Kasumi-1 (cell line): ENCODE measurements at places on chromosomes 6 and 20.

GRCh38 chr6:144052488-144052887 is 42.9 kb downstream of the SF3B5 start:
- DNase-seq: no peak

DNA sequence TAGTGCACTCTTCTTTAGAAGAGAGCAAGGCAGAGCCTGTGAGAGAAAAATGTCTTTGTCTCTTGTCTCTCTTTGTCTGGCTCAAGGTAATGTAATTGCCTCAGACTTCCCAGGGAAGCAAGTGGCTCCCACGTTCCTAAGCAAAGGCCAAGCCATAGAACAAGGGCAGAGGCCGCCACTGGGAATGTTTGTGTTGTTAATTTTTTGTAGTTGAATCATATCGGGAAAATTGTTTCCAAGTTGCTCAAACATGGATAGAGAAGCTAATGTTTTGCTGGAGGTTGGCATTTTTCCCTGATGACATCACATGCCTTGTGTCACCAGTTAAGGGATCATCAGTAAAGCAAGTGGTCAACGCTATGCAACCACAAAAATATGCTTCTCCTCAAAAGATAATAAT is 211.5 kb upstream of the FOXA2 start:
- DNase-seq: no peak

DNA sequence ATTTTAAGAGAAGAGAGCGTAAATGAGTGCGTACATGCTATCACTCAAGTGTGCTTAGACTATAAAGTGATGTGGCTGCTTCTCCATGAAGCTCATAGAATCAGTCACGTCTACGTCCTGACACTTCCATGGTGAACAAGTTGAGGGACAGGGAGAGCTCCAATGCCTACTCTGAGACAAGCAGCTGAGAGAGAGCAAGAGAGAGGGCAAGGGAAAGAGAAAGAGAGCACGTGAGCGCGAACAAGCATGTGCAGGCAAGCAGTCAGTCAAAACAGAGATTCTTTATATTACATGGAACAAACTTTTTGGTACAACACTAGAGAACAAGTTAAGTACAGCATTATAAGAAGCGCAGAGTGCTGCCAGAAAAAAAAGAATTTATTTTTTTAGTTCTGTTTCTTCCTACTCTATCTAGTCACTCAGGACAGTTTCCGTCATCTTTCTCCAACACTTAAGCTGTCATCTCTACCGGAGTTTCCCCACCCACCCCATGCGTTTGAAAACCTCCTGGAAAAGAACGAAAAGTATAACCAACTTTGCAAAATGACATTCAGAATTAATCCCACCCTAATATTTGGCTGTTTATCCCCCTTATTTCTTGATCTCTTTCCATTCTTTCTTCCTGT is 61.8 kb downstream of the EPB41L2 start:
- no peak for DNase-seq

DNA sequence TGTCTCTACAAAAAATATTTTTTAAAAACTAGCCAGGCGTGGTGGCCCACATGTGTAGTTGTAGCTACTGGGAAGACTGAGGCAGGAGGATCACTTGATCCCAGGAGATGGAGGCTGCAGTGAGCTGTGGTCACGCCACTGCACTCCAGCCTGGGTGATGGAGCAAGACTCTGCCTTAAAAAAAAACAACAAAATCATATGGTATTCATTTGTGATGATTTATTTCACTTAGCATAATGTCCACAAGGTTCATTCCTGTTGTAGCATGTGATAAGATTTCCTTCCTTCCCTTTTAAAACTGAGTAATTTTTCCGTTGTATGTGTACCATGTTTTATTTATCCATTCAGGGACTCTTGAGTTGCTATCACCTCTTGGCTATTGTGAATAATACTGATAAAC is 26.2 kb downstream of the TMEM170B start:
- DNase-seq: no peak

- DNase-seq: no peak
Observed at GRCh38 chr6:3363296-3364025, 93.4 kb downstream of the SLC22A23 start.

GRCh38 chr6:137882225-137882961 is 15.3 kb downstream of the TNFAIP3 start:
- DNase-seq: peak; percentile 68

DNA sequence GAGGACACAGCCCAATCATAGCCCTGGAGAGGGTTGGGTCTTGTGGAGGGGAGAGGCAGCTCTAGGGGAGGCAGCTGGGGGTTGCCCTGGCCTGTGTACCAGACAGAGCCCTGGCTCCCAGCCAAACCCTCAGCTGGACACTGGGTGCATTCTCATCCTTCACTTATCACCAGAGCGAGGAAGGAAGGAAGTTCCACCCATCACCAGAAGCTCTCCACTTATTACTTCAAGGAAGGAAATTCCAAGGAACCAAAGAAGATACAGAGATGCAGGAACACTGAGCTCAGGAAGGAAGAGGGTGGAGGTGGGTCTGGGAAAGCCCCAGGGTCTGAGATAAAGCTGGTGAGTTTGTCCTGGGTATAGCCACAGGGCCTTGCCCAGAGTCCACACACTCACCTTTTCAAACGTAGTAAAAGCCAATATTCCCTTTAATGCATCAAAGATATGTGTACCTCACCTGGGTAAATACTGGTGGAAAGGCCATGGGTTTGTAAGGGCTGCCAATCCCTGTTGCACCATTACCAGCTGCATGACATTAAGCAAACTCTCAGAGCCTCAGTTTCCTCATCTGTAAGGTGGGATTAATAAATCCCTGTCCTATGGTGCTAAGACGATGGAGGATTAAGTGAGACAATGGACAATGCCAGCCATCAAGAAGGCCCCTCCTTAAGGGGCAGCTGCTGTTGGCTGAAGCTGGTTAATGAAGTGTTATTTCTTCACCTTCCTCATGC is 109.7 kb upstream of the NAA20 start:
- no peak for DNase-seq

- DNase-seq: no peak
Observed at GRCh38 chr6:109453594-109454495, 1.7 kb downstream of the MICAL1 start.

DNA sequence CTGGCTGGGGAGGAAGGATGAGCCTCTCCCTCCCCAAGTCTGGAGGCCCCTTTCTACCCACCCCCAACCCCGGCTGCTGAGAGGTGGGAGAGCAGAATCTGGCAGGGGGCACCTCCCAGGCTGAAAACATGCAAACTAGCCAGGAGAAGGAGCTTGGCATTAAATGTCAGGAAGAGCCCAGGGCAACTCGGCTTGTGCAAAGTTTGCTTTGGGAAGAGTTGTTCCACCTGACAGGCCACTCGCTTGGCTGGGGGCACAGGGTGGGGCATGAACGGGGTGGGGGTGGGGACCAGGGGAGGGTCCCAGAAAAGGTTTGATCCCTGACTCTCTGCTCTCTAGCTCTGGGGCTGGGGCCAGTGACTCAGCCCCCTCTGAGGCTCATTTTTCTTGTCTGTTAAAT is 3.0 kb downstream of the SPDEF start:
- no peak for DNase-seq

- no peak for DNase-seq
Observed at GRCh38 chr6:107540465-107540857, 50.5 kb downstream of the SOBP start.

DNA sequence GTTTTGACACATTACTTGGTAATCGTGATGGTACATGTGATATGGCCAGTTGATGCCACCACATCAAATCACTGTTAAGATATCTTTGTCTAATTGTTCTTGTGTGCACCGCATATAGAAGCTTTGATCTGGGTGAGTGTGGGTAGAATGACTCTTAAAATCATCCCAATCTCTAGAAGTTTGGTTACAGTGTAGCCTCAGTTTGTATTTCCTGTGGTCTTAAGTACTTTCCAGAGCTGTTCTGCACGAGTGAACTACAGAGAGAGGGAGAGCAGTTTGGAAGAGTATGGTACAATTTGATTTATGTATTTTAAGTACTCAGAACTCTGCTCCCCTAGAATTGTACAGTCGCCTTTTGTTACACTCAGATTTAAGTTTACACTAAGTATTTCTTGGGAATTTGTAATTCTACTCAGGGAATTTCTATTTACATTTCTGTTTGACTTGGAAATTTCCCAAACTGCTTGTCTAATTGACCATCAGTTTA is 37.5 kb downstream of the SNX9 start:
- no peak for DNase-seq

- DNase-seq: no peak
Observed at GRCh38 chr20:16299897-16300296, 273.4 kb downstream of the KIF16B start.

DNA sequence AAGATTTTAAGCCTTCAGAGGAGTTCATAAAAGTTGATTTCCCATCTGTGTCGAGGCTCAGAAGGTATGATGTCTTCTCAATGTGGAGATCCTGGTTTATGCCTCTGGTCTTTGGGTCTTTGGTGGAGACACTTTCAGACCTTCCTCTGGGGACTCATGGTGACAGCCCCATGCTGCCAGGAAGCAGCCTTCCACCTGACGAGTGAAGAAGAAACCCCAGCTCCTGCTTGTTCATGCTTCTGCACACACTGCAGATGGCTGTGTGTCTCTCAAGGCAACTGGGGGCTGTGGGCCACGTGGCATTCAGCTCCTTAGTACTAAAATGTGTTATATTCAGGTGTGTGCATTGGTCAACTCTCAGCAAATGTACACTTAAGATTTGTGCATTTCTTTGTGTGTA is 4.9 kb upstream of the SCP2D1 start:
- DNase-seq: no peak

DNA sequence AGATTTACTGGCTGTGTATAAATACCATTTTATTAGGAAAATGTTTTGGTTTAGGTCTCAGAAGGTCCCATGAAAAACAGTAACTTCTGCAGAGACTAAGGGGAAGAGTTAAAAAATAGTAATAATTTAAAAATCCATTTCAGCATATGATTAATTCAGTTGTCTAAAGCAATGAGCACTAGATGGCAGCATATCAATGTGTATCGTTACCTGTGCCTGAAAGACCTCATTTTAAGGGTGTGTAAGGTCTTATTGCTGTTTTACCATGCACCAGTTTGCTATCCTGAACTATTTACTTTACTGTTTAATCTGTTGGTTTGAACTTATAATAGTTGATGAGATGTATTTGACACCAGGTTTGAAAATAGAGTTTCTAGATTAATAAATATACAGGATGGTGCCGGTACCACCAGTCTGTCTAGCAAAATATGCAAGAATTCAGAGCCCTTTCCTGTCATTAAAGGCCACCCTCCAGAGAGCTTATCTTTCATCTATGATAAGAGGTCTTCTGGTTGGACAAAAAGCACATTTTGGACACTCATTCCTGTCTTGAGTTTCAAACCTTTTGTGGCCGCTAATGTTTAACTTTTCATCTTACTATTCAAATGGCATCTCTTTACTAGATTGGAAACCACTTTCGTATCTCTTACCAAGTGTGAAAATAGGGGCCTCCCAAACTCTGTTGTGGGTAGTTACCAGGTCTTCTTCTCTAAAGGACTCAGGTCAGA is 8.9 kb upstream of the AHI1 start:
- peak; percentile 80 for DNase-seq

DNA sequence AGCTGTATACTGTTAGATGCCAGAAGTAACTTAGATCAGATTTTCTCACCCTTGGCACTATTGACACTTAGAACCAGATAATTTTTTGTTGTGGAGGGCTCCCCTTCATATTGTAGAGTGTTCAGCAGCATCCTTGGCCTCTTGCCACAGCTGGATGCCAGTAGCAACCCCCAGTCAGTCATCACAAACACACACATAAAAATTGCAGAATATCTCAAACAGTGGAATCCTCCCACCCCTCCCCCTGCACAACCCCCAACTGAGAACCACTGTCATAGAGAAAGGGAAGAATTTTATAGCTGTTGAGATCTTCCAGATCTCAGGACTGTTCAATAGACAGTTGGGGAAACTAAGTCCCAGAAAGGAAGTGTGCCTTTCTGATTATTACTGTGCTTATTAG is 81.2 kb upstream of the VSTM2L start:
- DNase-seq: no peak

DNA sequence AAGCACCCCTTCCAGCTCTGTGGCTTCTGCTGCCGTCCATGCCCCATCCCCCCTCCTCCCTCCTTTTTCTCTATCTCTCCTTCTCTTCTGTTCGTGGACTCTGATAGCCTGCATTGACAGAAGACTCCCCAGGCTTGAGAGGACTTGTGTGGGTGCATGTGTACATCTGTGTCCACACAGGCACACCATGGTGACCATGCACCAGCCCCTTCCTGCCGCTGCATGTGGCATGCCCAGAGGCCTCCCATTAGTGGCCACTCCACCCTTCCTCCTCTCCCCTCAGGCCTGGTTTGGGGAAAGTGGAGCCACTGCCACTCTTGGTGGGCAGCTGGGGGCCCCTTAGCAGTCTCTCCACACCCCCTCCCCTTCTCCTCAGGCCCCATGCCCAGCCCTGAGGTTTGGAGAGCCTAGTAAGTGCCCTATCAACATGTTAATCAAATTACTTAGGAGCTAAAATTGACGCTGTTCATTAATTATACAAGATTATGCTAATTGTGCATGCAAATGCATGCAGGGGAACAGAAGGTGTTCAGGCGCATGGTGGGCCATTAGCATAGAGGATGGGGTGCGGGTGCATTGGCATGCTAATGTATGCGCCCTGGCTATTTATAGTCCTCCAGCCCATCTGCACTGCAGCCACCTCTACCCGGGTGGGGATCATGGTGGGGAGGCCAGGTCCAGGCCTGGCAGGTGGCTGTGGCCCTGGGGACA is 45.9 kb downstream of the EBF4 start:
- no peak for DNase-seq

DNA sequence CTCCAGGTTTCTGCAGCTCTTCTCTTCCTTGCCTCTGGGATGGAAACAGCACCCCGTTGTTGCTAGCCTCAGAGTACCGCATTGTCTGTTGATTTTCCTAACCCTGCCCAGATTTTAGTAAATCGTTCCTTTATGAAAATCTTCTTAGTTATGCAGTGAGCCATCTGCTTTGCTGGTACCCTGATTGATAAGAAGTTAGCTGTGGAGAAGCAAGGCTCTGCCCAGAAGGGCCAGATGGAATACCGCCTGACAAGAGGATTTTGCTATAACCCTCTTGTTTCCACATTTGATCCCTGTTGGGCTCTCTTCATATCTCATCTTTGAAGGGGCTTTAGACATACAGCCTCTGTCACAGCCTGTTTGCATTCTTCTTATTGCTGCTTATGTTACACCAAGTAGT is 229.0 kb downstream of the CDKAL1 start:
- no peak for DNase-seq

GRCh38 chr6:116208056-116208785 is 45.7 kb downstream of the TSPYL4 start:
- no peak for DNase-seq

GRCh38 chr6:139926711-139927110 is 552.3 kb upstream of the CITED2 start:
- DNase-seq: no peak

- no peak for DNase-seq
Observed at GRCh38 chr6:101399616-101400162, 6.2 kb downstream of the GRIK2 start.

DNA sequence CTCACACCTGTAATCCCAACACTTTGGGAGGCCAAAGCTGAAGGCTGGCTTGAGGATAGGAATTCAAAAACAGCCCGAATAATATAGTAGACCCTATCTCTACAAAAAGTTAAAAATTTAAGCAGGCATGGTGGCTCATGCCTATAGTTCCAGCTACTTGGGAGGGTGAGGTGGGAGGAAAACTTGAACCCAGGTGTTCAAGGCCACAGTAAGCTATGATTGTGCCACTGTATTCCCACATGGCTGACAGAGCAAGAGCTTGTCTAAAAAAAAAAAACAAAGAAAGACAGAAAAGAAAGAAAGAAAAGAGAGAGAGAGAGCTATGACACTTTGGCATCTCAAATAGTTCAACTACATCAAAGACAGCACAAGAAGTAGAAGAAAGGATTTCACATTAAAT is 33.2 kb downstream of the DCDC2 start:
- no peak for DNase-seq

GRCh38 chr20:53599378-53599777 is 5.7 kb upstream of the ZNF217 start:
- DNase-seq: no peak

- no peak for DNase-seq
Observed at GRCh38 chr6:25013246-25013645, 77.5 kb upstream of the RIPOR2 start.
